ENCODE measurements at places on chromosomes 16 and 17.

- DNase-seq = no peak
These were observed 10.6 kb downstream of the CES1 start for GRCh38 chr16:55822280-55822810.

- DNase-seq = no peak
These were observed 7.3 kb downstream of the TRIM65 start for GRCh38 chr17:75889454-75889853.

GRCh38 chr17:81927152-81927652 is 333 bp downstream of the MAFG start:
- DNase-seq = no peak

- no peak for DNase-seq
These were observed 165.1 kb downstream of the CHD9 start for GRCh38 chr16:53219795-53220454.

- no peak for DNase-seq
These were observed 3.4 kb downstream of the B9D1 start for GRCh38 chr17:19359151-19359550.

DNA sequence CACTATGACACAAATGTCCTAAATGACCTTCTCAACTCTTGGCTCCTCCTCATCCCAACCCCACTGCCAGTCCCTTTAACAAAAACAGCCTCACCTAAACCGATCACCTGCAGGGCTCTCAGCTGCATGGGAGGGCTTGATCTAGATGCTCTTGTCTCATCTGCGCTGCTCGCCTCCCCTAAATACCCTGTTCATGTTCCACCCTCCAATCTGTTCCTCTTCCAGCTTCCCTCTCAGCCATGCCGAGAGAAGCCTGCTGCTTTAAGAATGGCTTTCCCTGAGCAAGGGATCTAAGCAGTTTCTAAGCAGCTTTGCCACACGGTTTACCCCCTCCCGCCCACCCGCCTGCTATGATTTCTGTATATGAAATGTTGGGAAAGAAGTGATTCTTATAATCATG is 23.7 kb downstream of the PIPOX start:
- DNase-seq = no peak

- DNase-seq = no peak
These were observed 562 bp downstream of the ZC3H7A start for GRCh38 chr16:11796227-11797165.

GRCh38 chr17:15516150-15516549 is 47.1 kb downstream of the TVP23C start:
- no peak for DNase-seq

GRCh38 chr16:77439106-77439505 is 4.3 kb upstream of the ADAMTS18 start:
- no peak for DNase-seq
